Right atrium auricular region (tissue), 2 donors: ENCODE measurements at places on chromosomes 3 and 15. TPM values are rescaled to one million over a fixed set of nuclear protein-coding genes. Genes with fewer than 3 reads are reported as not detected.

VEPH1 gene
- 0.86 TPM for total RNA-seq

ITPR1 gene
- total RNA-seq, result 42.5 TPM

SLTM gene
- 62.3 TPM for total RNA-seq

FSIP1 gene
- total RNA-seq, result 0.24 TPM

MST1 gene
- 8.0 TPM for total RNA-seq

DNA sequence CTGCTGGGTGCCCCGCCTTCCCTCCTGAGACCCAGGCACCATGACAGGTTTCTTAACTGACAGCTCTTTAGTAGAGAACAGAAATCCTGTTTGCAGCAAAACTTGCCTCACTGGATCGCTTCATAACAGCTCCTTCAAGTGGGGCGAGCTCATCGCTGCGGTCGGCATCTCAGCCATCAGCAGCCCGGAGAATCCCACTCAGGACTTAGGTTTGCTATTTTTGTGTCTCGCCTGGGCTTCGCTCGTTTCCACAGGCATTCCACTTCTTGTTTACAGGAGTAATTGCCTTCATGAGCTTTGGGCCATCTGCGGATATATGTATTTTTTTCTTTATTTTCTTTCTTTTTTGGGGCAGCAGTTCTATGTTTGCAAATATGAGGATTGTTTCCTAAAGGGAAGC, 15.7 kb downstream of the KLF13 start:
- no peak overlapping the region for H3K4me3 ChIP-seq
- H3K27ac ChIP-seq, result peak overlapping the region; percentile 55
- no peak for DNase-seq
- H3K4me1 ChIP-seq, result no peaks in the 10 kb centered on the region

DNA sequence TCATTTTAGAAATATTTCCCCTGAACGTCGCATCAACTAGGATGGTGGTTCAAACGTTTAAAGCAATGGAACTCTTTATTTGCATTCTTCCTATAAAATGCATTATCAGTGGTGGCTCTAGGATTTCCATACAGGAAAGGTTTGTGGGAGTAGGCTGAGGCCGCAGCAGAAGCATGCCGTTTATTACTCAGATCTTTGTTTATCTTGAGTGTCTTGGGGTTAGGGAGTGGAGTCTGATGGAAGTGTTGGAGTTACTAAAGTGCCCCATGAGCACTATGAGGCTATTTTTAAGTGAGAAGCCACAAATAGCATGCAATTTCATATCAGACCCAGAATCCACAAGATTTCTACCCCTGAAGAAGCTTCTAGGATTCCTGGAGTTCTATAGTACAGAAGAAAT, 26.2 kb downstream of the ATOSA start:
- H3K4me1 ChIP-seq, result peaks cover 70% of the 10 kb centered on the region
- DNase-seq, result no peak
- no peaks in the 10 kb centered on the region for H3K36me3 ChIP-seq
- peak overlapping the region; percentile 68 for H3K27ac ChIP-seq
- H3K4me3 ChIP-seq, result no peak overlapping the region

DNA sequence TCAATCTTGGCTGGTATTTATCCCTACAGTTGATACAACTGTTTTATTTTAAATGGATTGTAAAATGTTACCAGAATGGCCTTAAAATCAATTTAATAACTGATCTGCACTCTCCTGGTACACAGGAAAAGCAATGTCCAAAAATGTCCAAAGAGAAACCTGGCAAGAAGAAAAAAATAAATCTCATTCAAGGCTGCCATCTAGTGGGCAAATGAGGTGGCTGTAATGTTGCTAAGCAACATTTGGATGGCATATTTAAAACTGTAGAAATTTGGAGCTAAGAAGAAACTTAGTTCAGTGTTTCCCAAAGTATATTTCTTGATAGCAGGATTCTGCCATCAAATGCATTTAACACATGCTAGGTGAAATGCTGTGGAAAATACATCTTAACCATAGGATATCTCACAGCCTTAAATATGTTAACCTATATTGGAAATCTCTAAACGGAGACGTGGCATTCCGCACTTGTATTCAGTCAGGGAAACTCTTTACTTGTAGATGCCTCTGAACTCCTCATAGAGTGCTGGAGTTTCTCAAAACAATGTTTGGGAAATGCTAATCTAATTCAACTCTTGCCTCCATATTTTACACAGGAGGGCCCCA, 216.8 kb downstream of the ERC2 start:
- H3K4me3 ChIP-seq, result no peak overlapping the region
- no peaks in the 10 kb centered on the region for H3K27me3 ChIP-seq
- DNase-seq, result no peak
- no peaks in the 10 kb centered on the region for H3K4me1 ChIP-seq
- no peaks in the 10 kb centered on the region for H3K36me3 ChIP-seq

DNA sequence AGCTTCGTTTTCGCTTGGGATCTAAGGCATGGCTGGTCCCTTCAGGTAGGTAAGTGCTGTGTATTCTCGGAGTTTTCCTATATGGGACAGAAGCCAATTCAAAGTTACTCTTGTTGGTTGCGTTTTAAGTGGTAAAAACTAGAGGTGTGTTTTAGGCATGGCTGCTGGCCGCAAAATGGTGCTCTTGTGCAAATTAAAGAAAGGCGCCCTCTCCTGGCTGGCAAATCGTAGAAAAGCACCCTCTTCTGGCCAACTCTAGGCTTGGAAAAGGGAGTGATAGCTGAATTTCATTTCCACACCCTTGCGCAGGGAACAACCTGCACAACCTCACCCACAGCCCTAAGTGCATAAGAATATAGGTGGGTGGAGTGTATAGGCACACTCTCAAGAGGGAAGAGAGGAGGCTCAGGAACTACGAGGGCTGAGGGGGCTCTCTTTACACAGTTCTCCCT, 23.5 kb downstream of the DRD3 start:
- no peak overlapping the region for H3K4me3 ChIP-seq
- H3K4me1 ChIP-seq, result peaks cover 8% of the 10 kb centered on the region
- H3K27ac ChIP-seq, result no peak overlapping the region
- no peaks in the 10 kb centered on the region for H3K36me3 ChIP-seq

DNA sequence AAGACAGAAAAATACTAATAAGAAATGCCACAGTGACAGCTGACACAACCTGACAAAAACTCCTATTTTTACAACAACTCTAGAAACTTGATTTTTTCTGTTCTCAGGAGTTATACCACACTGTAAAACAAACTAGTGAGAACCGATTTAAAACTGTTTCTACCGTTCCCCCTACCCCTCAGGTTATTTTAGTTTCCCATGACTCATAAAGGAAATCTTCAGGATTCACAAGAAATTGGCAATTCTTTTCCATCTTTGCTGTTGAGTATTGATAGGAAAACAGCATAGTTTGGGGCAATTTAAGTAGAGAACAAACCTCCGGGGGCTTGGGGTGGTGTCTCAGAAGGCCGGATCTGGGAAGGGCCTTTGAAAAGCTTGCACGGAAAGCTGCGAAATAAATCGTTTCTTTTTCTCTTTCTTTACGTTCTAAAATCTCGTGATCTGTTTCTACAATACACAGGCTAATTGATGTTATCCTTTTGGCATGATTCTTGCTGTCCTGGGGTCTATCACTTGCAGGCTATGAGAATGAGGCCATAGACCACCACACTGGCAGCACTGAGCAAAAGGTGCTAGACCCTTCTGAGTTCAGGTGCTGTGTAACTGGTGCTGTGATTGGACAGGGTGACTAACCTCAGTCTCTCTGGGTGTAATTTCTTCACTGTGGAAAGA, 89.3 kb downstream of the LPP start:
- H3K36me3 ChIP-seq, result peaks cover 8% of the 10 kb centered on the region
- no peak overlapping the region for H3K4me3 ChIP-seq
- peak overlapping the region; percentile 74 for H3K27ac ChIP-seq
- no peaks in the 10 kb centered on the region for H3K4me1 ChIP-seq
- DNase-seq, result no peak

DNA sequence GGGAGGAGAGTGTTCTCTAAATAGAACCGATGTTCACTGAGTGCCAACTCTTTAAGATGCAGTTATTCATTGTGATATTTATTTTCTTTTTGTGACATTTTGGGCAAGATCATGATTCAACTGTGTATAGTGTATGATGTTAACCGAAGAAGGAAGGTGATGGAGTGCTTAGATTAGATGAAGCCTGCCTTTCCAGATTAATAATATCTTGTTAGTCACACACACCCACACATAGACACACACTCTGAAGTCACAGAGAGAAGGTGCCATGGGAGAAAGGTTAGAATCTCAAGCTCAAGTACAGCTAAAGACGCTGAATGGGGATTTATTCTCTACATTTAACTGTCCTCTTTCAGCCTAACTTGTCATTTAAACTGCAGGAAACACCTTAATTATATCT, 77.0 kb downstream of the SLC9A9 start:
- no peak for DNase-seq
- no peaks in the 10 kb centered on the region for H3K4me1 ChIP-seq
- no peak overlapping the region for H3K4me3 ChIP-seq
- no peaks in the 10 kb centered on the region for H3K36me3 ChIP-seq
- H3K27me3 ChIP-seq, result no peaks in the 10 kb centered on the region

DNA sequence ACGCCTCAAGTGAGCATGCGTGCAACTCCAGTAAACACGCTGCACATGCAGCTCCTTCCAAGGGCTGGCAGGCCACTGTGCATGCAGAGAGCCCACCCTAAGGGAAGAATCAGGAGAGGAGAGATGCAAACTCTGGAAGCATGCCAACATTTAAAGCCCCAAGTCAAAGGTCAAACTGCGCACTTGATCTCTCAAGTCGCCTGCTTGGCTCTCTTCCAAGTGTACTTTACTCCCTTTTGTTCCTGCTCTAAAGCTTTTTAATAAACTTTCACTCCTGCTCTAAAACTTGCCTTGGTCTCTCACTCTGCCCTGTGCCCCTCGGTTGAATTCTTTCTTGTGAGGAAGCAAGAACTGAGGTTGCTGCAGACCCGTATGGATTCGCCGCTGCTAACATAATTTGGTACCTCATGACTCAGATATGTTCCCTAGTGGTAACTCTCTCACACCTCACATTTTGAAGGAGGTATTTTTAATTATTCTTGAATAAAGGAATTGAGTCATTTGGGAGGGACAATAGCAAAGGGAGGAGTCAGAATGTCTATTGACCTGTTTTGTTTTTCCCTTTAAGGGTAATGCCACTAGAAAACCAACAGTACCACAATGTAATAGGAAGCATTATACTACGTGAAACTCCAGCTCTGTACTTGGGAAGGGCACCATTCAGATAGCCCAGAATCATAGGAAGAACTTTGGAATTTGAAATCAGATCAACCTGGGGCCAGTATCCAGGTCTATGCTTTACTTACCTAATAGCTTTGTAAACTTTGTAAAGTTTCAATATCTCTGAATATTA, 19.6 kb upstream of the DGKG start:
- no peak overlapping the region for H3K4me3 ChIP-seq
- no peaks in the 10 kb centered on the region for H3K36me3 ChIP-seq
- peak overlapping the region; percentile 80 for H3K27ac ChIP-seq
- H3K4me1 ChIP-seq, result no peaks in the 10 kb centered on the region
- DNase-seq, result no peak

GRCh38 chr3:172687501-172687900, 23.4 kb downstream of the NCEH1 start:
- DNase-seq, result no peak
- no peaks in the 10 kb centered on the region for H3K36me3 ChIP-seq
- H3K4me3 ChIP-seq, result no peak overlapping the region
- no peaks in the 10 kb centered on the region for H3K27me3 ChIP-seq

DNA sequence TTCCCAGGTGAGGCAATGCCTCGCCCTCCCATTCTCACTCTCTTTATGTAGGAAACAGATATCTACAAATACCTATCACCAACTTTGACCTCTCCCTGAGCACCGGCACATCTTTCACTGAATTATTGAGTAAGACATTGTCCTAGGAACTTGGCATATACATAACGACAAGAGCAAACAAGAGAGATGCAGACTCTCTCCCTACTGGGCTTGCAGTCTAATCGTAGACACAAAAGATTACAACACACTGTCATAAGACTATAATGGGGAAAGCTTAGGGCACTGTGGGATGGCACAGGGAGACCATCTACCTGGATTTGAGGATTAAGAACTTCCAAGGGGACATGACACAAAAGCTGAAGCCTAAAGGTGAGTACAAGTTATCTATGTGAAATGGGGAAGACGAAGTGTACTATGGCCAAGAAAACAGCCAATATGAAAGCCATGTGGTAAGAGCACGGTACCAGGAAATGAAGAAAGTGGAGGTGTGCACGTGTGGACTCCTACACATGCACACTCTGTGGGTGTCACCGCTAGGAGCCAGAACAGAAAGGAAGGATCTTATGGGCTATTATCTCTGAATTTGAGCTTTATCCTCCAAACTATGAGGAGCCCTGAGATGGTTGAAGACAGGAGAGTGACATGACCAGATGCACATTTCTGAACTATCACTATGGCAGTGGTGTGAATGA, 218.8 kb upstream of the STRIT1 start:
- H3K4me1 ChIP-seq, result no peaks in the 10 kb centered on the region
- no peak overlapping the region for H3K4me3 ChIP-seq
- no peaks in the 10 kb centered on the region for H3K36me3 ChIP-seq
- no peak for DNase-seq
- no peak overlapping the region for H3K27ac ChIP-seq

DNA sequence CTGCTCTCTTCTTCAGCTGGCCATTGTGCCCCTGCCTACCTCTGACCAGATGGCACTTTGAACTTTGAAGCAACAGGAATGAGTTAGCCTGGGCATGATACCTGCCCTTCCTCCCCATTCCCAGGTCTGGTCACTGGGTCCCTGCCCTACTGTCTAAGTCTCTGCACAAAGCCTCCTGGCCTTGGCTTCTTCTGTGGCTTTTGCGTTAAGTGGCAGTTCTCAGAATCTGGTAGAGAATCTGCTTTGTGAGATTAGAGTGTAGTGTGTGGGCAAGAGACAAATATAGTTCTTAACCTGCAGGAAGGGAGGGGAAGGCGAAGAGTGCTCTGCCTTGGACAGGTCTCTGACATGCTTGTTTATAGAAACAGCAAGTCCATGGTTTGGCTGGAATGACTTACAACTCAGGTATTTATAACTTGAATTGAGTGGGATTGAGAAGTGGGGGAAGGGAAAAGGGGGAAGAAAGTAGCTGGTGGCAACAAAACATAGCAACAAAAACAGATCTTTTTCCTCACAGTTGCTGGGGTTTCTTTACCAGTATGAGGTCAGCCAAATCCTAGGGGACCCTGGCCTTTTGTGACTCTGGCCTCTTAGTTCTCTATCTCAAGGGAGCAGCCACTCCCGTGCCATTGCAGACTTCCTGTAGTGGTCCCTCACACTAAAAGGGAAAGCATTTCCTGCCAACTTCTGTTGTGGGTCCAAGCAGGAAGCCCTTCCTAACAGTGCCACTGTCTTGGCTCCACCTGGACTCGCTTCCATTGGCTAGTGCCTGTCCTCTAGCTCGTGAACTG, 16.7 kb downstream of the MAPKBP1 start:
- H3K4me1 ChIP-seq, result peaks cover 46% of the 10 kb centered on the region
- H3K27me3 ChIP-seq, result no peaks in the 10 kb centered on the region
- no peak overlapping the region for H3K27ac ChIP-seq
- no peak for DNase-seq
- no peak overlapping the region for H3K4me3 ChIP-seq

DNA sequence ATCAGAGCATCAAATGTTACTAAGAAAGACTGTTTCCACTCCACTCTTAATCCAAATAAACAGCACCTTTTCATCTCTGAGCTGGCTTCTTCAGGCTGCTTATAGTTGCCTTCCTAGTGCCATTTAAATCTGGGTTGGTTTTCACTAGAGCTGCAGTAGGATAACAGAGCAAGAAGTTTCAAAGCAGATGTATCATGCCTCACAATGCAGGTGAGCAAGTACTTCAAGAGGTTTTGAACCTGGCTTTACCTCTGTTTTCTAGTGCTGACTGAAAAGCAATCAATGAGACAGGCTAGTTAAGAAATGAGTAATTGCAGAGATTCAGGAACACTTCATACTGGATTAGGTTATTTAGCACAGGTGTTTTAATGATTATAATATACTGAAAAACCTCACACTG, 147.7 kb upstream of the SATB1 start:
- no peak for DNase-seq
- H3K27me3 ChIP-seq, result no peaks in the 10 kb centered on the region
- no peaks in the 10 kb centered on the region for H3K36me3 ChIP-seq
- H3K4me3 ChIP-seq, result no peak overlapping the region
